Stimulated activated CD4-positive, alpha-beta T cell treated with anti-CD3 and anti-CD28 coated beads, Interleukin-12 subunit alpha, Interleukin-12 subunit beta, amount 100 ng/mL, for 4 hours (primary cell): ENCODE measurements at places on chromosomes 11 and 22.

DNA sequence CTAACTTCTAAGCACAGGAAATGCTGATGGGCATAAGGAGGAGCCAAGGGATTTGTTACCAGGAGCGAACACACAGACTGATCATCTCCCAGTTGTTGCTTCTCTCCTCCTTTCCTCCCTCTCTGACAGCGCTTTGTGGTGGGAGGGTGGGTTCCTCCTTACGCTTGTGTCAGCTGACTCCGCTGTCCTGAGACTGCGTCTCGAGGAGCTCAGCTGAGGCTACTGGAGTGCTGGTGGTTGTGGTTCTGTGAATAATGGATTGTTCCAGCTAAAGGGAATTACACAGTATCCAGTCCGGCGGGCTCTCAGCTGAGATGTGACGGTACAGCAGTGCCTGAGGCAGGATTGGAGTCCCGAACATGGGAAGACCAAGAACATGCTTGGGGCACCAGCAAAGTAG is 113.4 kb downstream of the CTNND1 start:
- DNase-seq = no peak

DNA sequence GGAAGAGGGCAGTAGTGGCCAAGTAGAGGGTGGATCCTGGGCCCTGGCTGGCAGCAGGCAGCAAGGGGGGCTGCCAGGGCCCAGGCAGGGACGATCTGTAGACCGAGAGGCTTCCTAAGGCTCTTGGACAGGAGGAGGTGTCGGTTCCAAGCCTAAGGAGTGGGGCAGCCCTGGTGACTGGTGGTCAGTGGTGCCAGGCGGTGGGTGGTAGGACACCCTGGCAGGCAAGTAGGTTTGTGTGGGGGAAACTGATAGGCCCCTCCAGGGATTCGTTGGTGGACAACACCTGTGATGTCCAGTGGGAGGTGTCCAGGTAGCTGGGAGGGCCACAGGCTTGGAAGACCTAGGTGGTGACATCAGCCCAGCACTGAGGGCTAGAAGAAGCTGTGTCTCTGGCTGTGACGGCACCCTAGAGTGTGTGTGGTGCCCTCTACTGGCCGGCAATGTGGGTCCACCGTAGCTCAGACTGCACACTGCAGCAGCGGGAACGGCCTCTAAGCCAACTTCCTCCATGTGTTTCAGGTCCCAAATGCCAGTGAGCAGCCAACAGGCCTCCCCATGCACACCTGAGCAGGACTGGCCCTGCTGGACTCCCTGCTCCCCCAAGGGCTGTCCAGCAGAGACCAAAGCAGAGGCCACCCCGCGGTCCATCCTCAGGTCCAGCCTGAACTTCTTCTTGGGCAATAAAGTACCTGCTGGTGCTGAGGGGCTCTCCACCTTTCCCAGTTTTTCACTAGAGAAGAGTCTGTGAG is 9.4 kb upstream of the SAMM50 start:
- DNase-seq = peak; percentile 68

DNA sequence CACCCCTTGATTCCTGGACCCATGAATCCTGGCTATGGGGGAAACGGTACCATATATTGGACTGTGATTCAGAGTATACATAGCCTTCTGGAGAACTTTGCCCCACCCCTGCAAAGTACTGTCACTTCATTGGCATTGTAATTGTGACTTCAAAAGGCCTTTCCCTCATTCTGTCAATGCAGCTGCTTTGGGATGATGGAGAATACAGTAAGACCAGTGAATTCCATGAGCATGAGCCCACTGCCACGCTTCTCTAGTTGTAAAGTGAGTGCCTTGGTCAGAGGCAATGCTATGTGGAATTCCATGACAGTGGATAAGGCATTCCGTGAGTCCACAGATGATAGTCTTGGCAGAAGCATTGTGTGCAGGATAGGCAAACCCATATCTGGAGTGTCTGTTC is 25.7 kb upstream of the MSANTD2 start:
- DNase-seq = no peak

DNA sequence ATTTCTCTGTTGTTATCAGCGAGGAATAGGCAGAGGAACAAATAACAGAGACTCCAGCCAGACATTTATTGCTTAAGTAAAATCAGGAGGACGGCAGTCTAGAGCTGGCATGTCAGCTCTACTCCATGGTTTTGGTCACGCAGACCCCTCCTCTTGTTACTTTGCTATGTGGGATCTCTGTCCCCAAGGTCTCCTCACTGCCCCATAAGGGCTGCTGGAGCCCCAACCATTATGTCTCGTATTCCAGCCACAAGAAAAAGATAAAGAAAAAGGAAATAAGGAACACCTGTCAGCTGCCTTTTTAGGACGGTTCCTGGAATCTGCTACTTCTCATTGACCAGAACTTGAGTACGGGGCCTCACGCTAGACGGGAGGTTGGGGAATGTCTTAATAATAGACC is 70.4 kb downstream of the ELFN2 start:
- no peak for DNase-seq

- no peak for DNase-seq
Observed at GRCh38 chr11:104619751-104620150, 278.5 kb downstream of the CASP12 start.

DNA sequence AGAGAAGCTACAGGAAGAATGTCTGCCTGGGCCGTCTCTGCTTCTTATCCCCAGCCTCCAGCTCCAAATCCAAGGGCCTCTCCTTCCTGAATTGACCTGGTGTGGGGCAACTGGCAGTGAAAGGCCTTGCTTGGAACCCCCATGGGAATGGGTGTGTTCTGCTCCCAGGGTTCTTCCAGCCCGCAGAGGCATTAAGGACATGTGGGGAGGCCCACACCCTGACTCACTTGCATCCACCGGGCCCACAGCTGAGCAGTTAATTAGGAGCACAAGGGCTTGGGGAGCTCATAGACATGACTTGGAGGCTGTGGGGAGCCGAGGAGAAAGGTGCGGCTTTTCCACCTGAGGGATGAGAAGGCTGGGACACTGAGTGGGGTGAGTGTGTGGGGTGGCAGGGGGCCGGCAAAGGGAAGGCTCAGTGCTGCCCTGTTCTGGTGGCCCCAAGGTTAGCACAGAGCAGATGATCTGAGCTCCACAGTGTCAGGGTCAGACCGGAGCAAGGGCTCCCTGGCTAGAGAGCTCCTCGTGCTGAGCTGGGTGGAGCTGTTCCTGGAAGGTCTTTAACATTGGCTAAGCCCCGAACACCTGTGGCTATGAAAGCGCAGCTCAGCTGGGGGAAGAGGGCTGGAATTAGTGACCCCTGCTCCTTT is 64.5 kb upstream of the NECTIN1 start:
- no peak for DNase-seq

- DNase-seq = no peak
Observed at GRCh38 chr11:127816962-127817361, 770.4 kb downstream of the ETS1 start.

- DNase-seq = no peak
Observed at GRCh38 chr22:27198518-27199035, 541.2 kb downstream of the MIAT start.
